ENCODE measurements at places on chromosomes 11 and 22.

DNA sequence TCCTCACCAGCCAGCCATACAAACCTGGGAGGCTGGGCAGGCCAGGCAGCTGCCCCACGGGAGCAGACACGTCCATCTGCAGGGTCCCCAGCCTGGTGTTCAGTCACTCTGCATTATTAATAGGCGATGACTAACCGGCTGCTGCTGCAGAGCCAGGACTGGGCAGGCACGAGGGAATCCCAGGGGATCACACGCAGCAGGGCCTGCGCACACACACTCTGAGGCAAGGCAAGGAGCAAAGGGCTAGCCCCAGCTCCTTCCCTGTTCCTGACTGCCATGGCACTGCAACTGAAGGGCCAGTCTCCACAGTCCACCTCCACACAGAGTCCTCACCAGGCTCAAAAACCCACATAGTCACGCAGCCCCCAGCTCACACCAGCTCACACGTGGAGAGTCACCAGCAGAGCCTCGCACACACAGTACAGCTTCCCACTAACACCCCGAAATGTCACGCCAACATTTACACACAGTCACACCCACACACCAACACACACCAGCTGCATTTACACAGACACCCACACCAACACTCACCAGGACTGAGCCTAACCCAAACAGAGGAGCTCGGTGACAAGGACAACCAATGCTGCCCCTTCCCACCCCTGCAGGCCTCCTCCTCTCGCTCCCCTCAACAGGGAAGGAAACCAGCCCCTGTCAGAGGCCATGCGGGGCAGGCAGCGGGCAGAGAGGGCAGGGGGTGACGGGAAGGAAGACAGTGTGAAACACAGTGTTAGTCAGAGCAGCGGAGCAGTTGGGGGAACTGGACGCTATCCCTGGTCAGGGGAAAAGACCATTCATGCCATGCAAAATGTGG is 47.3 kb downstream of the NRXN2 start:
- DNase-seq: no peak

DNA sequence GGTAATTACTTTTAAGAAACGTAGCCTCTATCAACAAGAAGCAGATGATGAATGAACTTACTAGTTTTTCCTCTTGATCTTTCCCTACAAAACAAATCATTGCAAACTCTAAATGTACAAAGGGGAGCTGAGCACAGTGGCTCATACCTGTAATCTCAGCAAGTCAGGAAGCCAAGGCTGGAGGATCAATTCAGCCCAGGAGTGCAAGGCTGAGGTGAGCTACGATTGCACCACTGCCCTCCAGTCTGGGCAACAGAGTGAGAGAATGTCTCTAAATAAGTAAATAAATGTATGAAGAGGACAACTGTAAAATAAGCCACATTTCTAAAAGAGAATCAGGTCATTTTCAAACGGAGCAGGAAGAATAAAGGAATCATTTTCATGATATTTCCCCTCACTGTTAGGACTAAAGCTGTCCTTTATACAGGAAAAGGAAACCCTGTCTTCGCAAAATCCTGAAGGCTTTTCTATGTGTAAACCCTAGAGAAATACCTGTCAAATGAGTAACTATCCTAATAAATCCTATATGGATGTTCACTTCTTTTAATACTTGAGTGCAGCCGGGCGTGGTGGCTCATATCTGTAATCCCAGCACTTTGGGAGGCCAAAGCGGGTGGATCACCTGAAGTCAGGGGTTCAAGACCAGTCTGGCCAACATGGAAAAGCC is 41.2 kb downstream of the RRAS2 start:
- no peak for DNase-seq

- peak; percentile 78 for DNase-seq
These were observed 203.2 kb downstream of the CSNK2A3 start for GRCh38 chr11:11149671-11150459.

- no peak for DNase-seq
These were observed 57.7 kb upstream of the EMID1 start for GRCh38 chr22:29148036-29148435.

DNA sequence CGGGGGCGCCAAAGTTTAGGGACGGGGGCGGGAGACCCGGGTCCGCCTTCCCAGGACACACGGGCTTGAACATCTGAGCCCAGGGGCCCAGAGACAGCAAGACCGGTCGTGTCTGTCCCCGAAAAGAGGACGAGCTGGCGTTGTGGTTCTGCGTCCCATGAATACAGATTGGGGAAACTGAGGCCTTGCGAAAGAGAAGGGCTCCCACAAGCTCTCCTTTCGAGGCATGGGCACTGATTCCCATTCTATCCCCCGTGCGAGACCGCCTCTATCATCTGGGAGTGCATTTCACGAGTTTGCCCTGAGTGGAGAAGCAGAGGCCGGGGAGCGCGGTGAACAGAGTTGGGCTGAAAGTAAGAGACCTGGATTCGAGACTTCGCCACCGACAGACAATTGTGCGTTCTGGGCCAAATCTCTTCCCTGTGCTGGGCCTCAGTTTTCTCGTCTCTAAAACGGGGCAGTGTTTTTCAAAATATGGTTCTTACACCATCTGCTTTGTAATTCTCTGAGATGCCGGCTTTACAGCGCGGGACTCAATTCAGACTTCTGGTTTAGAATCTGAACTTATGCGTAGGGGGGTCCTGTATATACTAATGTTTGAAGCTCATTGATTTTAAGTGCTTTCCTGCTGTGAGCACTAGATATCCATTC is 471 bp downstream of the RNF185 start:
- peak; percentile 10 for DNase-seq

- DNase-seq: no peak
These were observed 2.3 kb upstream of the USP28 start for GRCh38 chr11:113877670-113878055.

DNA sequence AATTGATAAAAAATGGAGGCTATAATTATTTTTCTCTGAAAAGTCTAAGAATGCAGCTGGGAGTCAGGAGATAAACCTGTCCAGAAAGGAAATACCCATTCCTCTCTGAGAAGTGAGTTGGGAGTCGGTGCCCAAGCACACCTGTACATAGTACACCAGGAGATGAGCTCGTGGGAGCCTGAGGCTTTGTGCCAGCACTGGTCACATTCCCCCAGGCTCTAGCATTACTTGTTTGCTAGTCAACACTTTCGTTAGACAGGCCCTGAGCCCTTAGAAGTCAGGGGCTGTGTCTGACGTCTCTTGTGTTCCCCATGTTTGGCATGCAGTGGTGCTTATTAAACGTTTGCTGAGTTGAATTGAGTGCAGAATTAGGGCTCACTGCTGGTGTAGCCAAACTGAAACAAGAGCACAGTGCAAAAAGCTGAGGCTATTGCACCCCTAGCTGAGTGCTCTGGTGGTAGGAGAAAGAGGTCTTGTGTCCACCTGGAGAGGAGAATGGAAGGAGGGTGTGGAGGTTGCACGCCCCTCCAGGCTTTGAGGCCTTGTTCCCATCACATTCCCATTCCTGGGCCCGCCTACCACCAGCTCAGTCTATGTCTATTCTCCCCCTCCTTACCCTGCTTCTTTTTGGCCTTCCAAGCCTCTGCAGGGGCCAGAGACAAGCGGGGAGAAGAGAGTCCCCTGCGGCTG is 6.8 kb downstream of the ROBO4 start:
- no peak for DNase-seq

- no peak for DNase-seq
These were observed 583.7 kb downstream of the BRD1 start for GRCh38 chr22:49243965-49244364.

DNA sequence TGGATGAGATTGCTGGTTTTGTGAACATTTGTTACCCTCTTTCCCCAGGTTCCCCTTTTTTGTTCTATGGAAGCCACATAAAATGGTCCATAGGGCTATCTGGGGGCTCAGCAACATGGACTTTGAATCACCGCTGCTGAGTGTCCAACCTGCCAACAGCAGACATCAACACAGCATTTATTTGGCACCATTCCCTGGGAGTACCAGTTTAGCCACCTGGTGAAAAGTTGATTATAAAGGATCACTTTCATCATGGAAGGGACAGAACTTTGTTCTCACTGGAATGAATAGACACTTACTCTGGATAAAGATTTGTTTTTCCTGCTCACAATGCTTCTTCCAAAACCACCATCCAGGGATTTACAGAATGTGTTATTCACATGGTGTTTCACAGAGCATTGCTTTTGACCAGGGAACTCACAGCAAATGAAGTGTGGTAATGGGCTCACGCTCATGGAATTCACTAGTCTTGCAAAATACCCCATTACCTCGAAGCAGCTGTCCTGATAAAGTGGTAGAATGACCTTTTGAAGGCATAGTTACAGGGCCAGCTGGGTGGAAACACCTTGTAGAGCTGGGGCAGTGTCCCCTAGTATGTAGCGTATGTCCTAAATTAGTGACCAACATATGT is 43.9 kb downstream of the ADM start:
- DNase-seq: no peak

- DNase-seq: no peak
These were observed 543.7 kb upstream of the RAG2 start for GRCh38 chr11:37141707-37142106.

DNA sequence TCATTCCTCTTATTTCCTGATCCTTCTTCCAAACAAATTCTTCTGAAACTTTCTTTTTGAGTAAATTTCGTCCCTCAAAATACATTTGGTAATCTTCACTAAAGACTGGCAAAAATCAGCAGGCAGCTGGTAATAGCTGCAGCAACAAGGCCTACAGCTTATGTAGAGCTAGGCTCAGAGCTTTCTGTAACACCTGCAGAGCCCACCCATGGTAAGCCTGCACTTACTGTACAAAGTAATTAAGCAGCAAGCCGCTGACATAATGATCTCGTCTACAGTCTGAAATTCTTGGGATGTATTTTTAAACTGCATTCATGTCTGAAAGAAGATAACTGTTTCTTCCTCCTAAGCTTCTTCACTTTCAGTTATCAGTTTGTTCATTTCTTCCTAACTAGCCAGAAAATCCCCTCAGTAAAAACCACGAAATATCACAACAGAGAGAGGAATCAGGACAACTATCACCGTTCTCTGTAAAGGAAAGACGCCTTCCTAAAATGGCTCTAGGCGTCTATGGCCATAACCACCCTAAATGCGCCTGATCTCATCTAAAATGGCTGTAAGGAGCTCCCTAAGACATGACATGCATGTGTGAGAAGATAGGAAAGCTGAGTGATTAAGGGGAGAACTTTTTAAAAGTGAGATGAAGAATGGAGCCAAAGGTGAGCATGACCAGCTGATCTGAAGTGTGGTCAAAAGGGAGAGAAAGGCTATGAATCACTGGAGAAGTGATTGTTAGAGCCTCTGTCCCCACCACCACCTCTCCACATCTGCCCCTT is 56.2 kb downstream of the DENND5A start:
- no peak for DNase-seq

- no peak for DNase-seq
These were observed 12.6 kb downstream of the POLR2F start for GRCh38 chr22:37965940-37966664.

DNA sequence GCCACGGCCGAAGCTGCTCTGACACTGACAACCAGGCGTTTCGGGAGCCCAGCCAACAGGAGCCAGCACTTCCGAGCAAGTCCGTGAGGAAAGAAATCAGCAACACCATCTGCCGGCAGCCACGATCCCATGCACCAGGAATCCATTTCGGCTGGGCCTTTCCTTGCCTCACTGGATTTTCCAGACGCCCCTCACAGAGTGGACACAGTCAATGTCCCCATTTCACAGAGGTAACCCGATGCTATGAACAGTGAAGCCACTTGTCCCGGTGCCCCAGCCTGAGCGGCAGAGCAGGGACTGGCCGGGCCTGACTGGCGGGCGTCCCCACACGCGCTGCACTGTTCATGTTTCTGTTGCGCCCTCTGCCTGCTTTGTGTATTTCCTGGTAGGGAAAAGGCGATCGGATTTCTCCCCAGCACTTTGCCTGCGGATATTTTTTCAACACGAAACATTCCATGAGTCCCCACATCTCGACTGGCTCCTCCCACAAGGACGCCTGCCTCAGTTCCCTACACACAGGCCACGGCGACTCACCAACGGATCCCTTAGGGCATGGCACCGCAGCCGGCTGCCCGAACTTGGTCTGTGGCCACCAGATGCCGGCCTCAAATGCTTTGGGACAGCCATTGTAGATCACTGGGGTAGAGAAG is 55.3 kb downstream of the TRMU start:
- no peak for DNase-seq

- no peak for DNase-seq
These were observed 105.7 kb upstream of the B3GAT1 start for GRCh38 chr11:134517621-134518293.

- no peak for DNase-seq
These were observed 56.9 kb downstream of the MICAL2 start for GRCh38 chr11:12167061-12168000.

DNA sequence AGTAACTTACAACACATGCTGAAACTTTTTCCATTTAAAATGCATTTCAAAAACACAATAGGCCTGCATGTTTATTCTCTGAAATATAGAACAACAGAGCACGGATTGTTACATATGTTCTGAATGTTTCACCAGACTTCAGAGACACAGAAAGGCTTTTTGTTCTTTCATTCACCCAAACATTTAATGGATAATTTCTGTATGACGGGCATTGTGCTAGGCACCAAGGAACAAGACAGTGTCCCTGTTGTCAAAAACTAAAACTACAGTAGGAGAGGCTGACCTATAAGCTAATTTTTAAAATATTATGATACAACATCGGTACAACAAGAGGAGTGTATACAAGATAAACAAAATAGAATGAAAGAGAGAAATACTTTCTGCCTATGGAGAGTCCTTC is 81.9 kb upstream of the TEAD1 start:
- no peak for DNase-seq

GRCh38 chr11:67382276-67383136 is 9.1 kb upstream of the CLCF1 start:
- peak; percentile 89 for DNase-seq

DNA sequence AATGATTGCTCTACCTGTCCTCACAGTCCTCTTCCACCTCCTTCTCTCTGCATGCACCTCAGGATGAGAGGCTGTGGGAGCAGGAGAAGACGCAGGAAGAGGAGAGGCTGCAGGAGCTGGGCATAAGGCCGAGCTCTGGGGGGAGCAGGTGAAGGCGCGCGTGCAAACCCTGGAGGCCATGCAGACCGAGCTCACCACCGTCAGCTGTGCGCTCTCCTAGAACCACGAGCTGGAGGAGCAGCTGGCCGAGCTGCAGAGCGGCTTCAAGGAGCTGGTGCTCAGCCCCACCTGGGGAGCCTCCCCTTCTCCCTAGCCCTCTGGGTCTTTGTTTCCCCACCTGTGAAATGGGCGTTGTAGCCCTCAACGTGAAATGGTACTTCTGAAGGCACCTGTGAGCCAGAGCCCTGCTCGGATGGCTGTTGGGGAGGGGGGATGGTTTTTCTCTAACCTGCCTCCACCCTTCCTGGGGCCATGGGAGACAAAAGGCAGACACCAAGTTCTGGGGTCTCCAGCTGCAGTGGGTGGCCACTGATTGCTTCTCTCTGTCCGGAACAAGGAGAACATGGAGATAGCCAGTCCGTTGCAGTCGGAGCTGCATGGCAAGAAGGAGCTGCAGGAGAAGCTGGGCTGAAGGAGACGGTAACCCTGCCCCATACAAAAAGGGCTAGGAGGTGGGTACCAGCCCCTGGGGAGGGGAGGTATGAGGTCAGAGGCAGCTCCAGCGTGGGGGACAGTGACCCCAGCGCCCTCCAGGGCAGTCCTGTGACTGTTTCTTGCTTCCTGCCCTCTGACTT is 65.2 kb upstream of the A4GALT start:
- no peak for DNase-seq

- DNase-seq: no peak
These were observed 54.2 kb downstream of the EP300 start for GRCh38 chr22:41146573-41146972.

- DNase-seq: no peak
These were observed 16.7 kb upstream of the ALDH3B2 start for GRCh38 chr11:67691149-67691548.

- no peak for DNase-seq
These were observed 76.8 kb upstream of the RTL6 start for GRCh38 chr22:44574640-44575380.

Measured in CD4-positive, alpha-beta T cell treated with Interleukin-10 for 1 hour (primary cell).